Activated CD4-positive, alpha-beta T cell treated with anti-CD3 and anti-CD28 coated beads for 48 hours (primary cell): ENCODE measurements at places on chromosomes 1 and 21.
A peak's percentile ranks its signal among the peaks of the same experiment; 100 is the strongest.

DNA sequence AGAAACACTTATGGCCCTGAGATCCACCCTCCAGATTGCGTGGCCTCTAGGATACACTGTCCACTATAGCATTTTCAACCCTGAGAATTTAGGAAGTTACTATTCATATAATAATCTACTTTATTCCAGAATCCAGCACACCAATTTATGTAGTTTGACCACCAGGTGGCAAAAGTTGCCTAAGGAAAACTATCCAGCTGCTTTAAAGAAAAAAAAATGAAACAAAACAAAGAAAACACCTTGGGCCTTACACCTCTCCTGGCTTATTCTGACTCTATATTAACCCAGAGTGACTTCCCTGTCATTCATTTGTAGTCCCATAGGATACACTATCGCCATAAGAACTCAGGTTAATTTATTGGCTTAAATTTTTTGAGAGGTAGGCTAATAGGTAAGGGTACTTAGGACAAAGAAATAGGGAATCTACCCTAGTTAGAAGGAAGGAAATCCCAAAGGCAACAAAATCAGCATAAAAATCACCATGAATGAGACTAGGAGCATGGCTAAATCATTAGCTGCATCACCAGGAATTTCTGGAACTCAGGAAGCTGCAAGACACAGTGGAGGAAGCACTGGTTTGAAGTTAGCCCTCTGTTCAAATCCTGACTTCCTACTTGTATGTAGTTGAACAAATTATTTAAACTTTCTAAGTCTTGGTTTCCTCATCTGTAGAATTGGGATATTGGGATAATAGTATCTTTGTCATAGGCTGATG is 107.5 kb downstream of the SPAG17 start:
- DNase-seq = no peak

GRCh38 chr1:111203681-111204200 is 3.3 kb upstream of the DENND2D start:
- DNase-seq = peak; percentile 90

DNA sequence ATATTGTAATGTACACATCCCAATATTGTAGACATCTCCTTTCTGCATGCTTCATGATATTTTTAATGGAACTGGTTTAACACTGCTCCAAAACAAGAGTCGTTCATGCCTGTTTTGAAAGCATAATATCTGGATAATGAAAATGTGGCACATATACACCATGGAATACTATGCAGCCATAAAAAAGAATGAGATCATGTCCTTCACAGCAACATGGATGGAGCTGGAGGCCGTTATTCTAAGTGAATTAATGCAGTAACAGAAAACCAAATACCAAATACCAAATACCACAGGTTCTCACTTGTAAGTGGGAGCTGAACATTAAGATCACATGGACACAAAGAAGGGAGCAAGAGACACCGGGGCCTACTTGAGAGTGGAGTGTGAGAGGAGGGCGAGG is 92.2 kb upstream of the C1orf105 start:
- no peak for DNase-seq

DNA sequence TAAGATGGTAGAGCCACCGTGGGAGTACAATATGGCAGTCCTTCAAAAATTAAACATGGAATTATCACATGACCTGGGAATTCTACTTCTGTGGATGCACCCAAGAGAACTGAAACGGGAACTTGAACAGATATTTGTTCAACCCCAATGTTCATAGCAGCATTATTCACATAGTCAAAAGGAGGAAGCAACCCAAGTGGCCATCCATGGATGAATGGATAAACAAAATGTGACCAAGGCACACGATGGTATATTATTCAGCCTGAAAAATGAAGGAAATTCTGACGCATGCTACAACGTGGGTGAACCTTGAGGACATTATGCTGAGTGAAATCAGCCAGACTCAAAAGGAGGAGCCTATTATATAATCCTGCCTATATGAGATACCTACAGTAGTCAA is 22.8 kb upstream of the LAPTM5 start:
- DNase-seq = no peak

DNA sequence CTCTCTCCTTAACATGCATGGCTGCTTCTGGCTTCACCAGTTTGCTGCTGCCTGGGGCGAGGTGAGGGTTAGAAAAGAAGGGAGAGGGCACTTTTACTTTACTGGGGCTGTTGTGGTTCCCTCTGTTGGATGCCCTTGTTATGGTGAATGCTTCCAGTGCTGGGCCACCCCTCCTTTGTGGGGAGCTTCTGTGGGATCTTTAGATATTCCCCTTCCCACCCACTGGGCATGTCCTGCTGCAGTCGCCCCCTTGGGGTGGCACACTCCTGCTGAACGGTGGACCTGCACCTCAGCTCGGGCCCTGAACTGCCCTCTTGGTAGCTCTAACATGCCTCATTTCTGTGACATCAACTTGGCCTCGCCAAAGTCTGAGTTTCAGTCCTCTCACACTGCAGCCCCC is 6.0 kb downstream of the TNN start:
- no peak for DNase-seq

- DNase-seq = peak; percentile 91
Measured at GRCh38 chr1:61724813-61725694, at the start of gene TM2D1. Gene TM2D1 (minus strand): TSS chr1:61725141. CDS start chr1:61725120, 21 bp downstream.

- DNase-seq = no peak
Measured at GRCh38 chr1:183219616-183220009, 33.5 kb downstream of the LAMC2 start.

DNA sequence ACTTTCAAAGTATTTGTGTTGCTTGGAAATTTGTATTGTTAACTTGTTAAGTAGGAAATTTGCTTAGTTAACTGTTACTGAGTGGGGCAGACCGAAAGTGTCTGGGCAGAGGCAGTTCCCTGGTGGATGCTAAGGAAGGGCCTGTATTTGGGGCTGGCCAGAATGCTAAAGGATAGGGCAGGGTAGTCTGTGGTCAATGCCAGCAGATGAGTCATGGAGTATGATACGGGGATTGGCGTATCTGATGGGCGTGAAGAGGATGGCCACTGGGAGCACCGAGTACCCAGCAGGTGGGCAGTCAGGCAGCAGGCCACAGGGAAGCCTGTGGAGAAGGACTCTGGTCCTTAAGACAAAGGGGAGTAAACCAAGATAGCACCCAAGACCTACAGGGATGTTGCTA is 46.6 kb upstream of the SCAF4 start:
- no peak for DNase-seq
